ENCODE measurements at places on chromosomes 1 and 21.

DNA sequence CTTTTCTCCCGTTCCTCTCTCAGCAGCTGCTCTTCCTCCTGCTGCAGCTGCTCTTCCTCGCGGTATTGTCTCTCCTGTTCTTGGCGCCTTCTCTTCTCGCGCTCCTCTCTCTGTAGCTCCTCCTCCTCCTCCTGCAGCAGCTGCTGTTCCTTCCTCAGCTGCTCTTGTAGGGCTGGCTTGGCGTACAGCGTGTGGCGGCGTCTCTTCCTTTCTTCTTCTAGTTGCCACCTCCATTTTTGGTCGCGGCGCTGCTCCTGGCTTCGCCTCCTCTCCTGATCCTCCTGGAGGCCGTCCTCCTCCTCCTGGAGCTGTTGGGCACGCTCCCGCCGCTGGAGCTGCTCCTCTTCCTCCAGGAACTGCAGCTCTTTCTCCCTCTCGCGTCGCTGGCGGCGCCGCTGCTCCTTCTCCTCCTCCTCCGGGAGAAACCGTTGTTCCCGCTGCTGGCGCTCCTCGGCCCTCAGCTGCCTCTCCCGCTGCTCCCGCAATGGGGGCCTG, 4.8 kb downstream of the TCHH start:
- peak; percentile 71 for DNase-seq

DNA sequence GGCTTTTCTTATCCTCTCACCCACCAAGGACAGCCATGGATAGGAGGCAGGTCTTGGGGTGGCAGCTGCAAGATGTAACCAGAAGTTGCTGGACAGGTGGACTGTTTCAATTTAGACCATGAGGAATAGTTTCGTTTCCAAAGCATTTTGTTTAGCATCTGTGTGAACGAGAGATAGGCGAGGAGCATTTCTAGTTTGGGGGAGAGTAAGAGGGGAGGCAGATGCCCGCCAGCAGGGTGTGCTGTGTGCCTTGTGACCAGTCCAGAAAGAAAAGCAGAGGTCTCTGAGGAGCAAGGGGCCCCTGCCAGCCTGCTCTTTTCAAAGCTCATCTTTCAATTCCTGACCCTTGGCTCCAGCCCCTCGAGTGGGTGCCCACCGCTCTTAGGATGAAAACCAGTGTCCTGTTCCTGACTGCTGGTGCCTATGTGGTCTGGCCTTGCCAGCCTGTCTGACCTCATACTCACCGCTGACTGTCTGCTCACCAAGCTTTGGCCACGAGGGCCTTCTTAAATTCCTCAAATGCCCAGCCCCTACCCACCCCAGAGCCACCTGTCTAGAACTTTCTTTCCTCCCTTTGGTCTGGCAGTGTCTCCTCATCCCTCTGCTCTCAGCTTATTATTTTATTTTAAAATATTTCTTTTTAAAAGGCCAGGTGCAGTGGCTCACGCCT, 8.5 kb downstream of the SERINC2 start:
- DNase-seq = peak; percentile 64

GRCh38 chr1:72221811-72222210, 60.5 kb downstream of the NEGR1 start:
- DNase-seq = no peak

DNA sequence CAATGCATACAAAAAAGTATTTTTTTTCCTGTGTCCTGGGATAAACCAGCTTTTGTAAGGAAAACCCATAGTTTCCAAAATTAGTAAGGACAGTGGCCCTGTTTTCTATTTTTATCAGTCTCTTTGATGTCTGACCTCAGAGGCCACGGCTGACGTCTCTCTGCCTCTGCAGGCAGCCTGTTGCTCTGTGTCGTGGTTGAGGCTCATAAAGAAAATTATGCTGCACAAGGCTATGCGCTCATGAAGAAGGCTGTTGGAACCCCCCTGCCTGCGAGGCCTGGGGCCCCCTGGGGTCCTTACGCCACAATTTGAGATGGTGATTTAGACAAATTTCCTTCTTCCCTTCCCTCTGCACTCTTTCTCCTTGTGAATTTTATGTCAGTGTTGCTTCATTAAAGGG, 48.9 kb downstream of the AGPAT3 start:
- no peak for DNase-seq

DNA sequence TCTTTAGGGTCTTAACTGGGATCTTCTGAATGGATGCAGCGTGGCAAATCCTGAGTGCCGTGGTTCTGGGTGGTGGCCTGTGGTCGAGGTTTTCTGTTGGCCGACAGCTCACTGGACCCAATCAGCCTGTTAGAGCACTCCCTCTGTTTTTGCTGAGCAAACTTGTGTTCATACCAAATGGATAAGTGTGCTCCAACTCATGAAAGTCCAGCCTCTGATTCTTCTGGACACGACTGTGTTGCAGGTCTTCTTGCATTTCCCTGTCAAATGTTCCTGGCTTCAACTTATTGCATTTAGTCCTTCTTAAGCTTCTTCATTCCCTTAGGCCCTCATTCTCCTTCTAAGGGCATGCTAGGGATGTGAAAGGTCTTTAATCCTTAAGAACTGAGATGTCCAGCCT, 63.7 kb downstream of the AJAP1 start:
- DNase-seq = no peak

DNA sequence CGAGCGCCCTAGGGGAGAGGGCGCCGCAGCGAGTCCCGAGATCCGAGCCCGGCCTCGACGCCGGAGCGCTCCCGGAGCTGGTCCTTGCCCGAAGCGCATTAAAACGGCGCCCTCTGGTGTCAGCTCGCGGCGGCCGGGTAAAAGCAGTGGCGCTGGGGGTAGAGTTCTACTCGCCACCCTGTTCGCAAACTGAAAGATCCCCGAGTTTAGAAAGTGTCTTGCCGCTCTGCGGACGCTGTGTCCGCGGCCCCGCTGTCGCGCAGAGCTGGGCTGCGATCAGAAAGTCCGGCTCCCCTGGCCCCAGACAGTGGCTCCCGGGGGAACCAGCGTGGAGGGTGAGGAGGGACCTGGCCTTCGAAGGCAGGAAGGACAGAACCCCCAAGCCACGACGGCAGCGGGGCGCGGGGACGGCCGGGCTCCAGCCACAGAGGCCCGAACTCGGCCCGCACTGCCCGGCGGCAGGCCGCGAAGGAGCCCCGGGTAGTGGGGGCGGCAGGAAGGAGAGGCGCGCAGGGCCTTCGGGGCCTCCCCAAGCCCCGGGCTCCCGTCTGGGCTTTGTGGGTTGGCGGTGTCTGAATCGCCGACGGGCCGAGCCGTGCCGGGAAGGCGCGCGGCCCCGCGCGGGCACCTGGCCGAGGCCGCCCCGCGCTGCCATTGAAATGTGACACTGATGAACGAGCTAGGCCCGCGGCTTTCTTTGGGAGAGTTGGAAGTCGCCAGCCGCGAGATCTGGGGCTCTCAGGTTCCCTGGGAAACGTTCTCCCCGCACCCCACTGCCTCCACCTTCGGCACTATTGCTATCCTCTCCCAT, 39.1 kb upstream of the NFIA start:
- DNase-seq = peak; percentile 88

- no peak for DNase-seq
Measured at GRCh38 chr1:83725735-83726360, 273.1 kb downstream of the TTLL7 start.

DNA sequence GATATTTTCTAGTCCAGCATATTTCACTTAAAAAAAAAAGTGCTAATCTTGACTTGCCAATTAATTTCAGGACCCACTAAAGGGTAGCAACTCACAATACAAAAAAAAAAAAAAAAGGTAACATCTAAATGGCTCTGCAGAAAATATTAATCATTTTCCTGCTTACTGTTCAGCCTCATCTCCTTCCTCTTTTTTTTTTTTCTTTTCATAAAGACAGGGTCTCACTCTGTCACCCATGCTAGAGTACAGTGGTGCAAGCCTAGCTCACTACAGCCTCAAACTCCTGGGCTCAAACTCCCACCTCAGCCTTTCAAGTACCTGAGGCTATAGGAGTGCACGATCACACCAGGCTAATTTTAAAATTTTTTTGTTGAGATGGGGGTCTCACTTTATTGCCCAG, 30.4 kb downstream of the TTC13 start:
- no peak for DNase-seq

- DNase-seq = no peak
Measured at GRCh38 chr1:244237445-244237844, 186.4 kb downstream of the ZBTB18 start.

- no peak for DNase-seq
Measured at GRCh38 chr1:110645821-110646735, 28.7 kb downstream of the KCNA3 start.

DNA sequence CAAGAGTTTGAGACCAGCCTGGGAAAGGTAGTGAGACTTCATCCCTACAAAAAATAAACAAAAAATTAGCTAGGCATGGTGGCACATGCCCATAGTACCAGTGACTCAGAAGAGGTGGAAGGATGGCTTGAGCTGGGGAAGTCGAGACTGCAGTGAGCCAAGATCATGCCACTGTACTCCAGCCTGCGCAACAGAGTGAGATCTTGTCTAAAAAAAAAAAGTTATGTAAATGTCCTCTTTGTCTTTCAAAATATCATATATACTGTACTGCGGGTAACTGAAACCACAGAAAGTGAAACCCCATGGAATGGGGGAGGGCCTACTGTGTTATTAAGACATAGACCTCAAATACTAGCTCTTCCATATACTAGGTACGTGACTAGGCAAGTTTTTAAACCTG, 20.8 kb downstream of the ACADM start:
- no peak for DNase-seq

DNA sequence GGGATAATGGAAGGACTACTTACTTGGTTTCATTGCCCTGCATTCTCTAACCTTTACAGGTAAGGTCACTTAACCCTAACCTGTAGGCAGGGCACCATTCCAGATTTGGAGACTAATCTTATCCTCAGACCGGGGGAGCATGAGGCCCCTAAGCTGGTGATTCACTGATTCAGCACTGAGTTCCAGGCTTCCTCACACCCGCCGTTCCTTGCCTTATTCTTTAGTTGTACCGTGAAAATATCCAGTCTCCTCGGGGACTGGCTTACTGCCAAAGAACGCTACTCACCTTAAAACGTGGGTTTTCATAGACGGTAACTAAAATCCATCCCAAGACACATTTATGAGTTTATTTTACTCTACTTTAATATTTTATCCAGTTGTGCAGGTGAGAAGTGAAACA, 44.3 kb upstream of the COL24A1 start:
- DNase-seq = no peak

DNA sequence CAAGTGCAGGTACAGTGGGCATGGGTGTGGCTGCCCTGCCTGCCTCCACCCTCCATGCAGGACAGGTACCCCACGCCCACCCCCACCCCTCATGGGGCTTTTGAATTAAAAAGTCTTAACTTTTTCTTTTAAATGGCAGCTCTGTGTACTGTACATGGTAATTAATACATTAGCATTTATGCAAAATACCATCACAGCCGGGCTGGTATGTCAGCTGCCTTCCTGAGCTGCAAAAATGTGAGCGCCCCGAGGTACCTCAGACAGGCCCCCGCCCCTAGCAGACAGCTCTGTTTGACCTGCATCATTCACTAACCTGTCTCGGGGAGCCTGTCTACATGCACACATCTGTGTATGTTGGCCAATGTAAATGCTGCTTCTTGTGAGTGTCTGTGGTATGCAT, 42.2 kb upstream of the POU3F1 start:
- DNase-seq = no peak

GRCh38 chr1:40090652-40091355, 6.2 kb downstream of the PPT1 start:
- DNase-seq = no peak

GRCh38 chr1:178533121-178533946, 20.4 kb downstream of the TEX35 start:
- DNase-seq = peak; percentile 9

GRCh38 chr21:31064803-31065202, 26.5 kb upstream of the KRTAP19-8 start:
- DNase-seq = no peak

- DNase-seq = no peak
Measured at GRCh38 chr1:53982763-53983104, 35.3 kb downstream of the LDLRAD1 start.

- no peak for DNase-seq
Measured at GRCh38 chr21:28421716-28422524, 570.8 kb downstream of the LTN1 start.

GRCh38 chr1:99663501-99663900, 17.6 kb downstream of the PALMD start:
- DNase-seq = no peak

- no peak for DNase-seq
Measured at GRCh38 chr1:192943108-192943507, 116.1 kb downstream of the UCHL5 start.

DNA sequence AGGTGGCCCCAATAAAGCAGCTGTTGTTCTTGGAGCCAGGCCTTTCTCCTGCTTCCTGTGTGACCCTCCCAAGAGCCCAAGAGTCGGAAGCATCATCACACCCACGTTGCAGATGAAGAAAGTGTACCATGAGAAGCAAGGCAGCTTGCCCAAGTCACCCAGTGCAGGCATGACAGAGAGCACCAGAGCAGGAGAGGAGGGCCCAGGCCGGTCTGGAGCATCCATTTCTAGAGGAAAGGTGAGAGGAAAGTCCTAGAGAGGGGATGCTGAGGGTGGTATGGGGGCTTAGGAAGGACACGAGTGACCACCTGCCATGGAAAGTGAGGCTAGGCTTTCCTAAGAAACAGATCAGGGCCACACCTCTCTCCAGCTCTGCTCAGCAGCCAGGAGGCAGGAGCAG, 47.0 kb downstream of the C1orf198 start:
- DNase-seq = no peak

- no peak for DNase-seq
Measured at GRCh38 chr1:244647819-244648218, 5.1 kb upstream of the DESI2 start.

DNA sequence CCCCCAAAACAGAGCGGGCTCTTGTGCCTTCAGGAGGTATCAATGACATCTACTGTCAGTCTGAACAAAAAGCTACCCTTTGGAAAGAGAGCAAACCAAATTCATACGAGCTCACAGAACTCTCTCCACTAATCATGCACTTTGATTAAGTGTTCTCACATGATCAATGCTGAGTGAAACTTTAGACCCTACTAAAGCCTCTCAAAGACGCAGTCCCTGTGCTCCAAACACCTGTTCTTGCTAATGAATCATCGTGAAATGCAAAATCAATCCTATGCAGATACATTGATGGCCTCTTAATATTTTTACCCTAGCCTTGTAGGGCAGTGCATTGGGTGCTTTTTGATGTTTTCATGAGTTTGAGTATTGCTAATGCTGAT, 113.4 kb downstream of the ZBTB18 start:
- DNase-seq = no peak

GRCh38 chr1:243217349-243217748, 37.7 kb downstream of the CEP170 start:
- no peak for DNase-seq

- no peak for DNase-seq
Measured at GRCh38 chr21:28883931-28884330, 108.7 kb downstream of the LTN1 start.

GRCh38 chr1:115188680-115189395, 99.5 kb upstream of the TSPAN2 start:
- DNase-seq = no peak

- peak; percentile 46 for DNase-seq
Measured at GRCh38 chr1:24861821-24862727, 68.0 kb downstream of the RUNX3 start.

GRCh38 chr21:36186506-36187399, 30.1 kb downstream of the DOP1B start:
- peak; percentile 53 for DNase-seq
